ENCODE measurements at places on chromosomes 5 and 9.

GRCh38 chr5:83724001-83724400 is 3.3 kb upstream of the HAPLN1 start:
- no peak for DNase-seq

GRCh38 chr9:100029251-100029650 is 69.5 kb downstream of the ERP44 start:
- no peak for DNase-seq

DNA sequence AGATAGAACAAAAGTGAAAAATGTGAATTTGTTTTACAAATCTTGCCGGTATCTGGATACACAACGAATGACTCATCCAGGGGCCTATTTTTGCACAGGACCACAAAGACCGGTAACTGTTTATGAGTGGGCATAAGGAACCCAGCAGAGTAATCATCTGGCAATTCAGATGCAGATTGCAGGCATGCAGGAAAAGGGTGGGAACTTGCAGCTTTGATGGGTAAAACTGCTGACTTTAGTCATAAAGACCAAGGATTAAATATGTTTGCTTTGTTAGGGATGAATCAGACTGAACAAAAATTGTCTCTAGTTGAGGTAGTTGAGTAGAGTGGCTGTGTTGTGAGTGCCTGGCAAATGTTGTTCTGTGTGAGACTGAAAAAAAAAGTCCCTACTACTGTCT is 309.6 kb upstream of the CCNH start:
- no peak for DNase-seq

DNA sequence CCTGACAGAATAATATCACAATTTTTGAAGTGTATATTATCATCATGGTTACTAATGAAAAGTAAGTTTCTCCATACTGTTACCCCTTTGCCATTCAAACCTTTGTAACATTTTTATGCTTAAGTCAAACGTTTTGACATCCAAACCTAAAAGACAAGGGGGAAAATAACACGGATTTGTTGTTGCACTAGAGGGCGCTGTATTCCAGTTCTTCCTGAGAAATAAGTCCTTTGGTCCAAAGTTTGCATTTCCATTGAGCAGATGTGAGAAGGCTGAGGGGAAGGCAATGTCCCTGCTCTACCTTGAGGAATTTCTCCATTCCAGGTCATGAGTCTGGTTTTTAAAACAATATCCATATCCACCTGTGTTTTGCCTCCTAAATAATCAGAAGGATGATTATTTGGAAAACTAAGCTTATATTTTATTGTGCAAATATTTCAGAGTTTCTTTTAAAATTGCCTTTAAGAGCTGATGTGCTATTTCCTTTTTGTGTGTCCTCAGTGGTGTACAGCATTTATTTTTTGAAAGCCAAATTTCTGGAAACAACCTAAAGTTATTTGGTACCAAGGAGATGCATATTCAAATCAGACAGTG is 9.7 kb downstream of the LECT2 start:
- DNase-seq, result peak; percentile 27

DNA sequence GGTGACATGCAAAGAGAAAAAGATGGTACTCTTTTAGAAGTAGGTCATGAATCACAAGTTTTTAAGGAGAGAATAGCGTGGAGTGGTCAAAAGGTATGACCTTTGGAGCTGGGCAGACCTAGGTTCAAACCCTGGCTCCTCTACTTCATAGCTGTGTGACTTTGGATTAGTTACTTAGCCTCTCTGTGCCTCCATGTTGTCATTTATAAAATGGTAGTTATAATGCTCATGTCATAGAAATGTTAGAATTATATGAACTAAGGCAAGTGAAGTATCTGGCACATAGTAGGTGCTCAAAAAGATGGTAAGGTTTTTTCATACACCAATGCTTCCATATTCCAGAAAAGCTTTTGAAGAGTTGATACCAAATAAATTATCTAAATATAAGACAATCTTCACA is 7.3 kb downstream of the F2R start:
- DNase-seq, result no peak

- DNase-seq, result no peak
Observed at GRCh38 chr9:136287960-136288753, 15.7 kb downstream of the CCDC187 start.

DNA sequence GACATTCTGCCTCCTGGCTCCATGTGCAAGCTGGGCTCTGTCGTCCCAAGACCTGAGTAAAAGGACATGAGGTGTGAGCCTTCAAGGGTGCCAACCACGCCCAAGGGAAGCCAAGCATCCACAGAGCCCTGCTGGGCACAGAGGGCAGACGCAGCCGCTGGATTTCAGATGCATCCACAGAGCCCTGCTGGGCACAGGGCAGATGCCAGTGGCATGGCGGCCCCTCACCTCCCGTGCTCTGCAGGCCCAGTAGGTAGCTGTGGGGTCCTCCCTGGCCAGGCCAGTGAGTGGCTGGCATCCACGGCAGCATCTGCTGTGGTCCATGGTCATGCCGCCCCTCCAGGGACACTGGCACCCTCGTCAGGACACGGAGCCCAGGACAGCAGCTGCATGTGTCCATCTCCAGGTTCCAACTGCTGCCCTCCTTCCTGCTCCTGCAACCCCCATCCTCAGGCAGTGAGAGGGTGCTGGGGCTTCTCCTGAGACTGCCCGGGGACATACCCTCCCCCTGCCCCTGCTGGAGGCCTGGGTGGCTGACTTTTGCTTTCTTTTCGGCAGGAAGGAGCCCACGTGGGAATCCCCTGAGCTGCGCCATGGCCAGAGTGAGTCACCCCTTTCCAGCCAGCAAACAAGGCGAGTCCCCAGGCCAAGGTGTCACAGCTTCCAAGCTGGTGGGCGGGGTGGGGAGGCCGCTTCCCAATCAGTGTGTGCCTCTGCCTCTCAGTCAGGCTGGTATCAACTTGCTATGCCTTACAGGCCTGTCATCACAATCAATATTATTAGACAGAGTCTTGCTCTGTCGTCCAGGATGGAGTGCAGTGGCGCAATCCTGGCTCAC is 4.0 kb upstream of the TRAF2 start:
- no peak for DNase-seq

DNA sequence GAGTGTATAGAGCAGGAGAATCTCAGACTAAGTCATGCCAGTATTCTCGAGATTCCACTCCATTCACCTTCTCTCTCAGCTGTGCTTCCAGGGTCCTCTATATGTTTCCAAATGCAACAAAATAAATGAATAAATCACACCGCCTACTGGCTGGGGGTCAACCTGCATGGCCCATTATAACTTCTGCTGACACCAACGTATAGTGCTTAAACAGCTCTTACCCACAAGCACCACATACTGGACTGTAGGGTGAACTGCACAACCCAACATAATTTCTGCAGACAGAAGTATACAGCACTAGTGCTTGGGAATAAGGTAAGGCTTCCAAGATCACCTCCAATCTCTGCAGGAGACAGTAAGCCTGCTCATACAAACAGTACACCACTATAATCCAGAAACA is 33.1 kb upstream of the HTR4 start:
- DNase-seq, result no peak

GRCh38 chr5:58751222-58751837 is 168.5 kb downstream of the RAB3C start:
- no peak for DNase-seq

- no peak for DNase-seq
Observed at GRCh38 chr5:153991168-153991567, 47.5 kb downstream of the FAM114A2 start.

DNA sequence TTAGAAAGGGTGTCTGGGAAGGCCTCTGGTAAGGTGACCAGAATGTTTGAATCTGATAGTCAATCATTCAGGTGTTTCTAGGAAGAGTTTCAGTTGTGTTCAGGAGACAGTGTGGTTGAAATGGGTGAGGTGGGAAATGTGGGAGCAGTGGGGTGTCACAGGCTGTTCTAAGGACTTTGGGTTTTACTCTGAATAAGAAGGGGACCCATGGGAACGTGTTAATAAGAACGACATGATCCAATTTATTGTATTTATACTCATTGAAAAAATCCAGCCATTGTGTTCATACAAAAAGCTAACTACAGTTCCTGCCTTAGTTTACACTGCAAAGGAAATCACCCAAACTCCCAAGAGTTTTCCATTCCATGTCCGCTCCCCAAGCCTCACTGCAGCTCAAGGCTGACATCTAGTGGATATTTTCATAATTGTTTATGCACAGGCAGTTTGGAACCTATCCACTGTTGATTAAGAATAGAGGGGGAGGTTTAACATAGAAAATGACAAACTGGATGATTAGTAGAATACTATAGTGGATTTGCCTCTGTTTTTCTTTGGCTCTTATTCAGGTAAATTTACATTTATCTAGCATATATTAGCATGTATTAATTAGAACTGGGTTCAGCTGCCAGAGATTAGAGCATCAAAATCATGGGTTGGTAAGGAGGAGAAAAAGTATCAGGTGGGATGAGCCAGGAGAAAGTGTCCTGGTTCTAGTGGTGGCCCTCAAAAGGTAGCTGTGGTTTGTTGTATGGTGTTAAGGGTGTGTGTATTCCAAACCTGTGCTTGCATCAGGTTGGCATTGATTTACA is 17.7 kb downstream of the CAVIN4 start:
- DNase-seq, result no peak

DNA sequence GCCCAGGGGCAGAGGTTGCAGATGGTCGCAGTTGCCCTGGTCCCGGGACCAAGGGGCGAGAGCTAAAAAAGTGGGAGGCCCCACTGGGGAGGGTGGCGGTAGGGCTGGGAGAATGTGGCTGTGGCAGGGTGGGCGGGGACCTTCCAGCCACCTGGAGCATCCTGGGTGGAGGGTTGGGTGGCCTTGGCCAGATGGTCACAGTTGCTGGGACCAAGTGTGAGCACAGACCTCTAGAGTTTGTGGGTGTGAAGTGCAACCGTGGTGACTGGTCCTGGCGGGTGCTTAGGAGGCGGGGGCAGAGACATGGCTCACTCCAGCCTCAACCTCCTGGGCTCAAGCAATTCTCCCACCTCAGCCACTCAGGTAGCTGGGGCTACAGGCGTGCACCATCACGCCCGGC is 5.7 kb upstream of the TRAF2 start:
- no peak for DNase-seq

DNA sequence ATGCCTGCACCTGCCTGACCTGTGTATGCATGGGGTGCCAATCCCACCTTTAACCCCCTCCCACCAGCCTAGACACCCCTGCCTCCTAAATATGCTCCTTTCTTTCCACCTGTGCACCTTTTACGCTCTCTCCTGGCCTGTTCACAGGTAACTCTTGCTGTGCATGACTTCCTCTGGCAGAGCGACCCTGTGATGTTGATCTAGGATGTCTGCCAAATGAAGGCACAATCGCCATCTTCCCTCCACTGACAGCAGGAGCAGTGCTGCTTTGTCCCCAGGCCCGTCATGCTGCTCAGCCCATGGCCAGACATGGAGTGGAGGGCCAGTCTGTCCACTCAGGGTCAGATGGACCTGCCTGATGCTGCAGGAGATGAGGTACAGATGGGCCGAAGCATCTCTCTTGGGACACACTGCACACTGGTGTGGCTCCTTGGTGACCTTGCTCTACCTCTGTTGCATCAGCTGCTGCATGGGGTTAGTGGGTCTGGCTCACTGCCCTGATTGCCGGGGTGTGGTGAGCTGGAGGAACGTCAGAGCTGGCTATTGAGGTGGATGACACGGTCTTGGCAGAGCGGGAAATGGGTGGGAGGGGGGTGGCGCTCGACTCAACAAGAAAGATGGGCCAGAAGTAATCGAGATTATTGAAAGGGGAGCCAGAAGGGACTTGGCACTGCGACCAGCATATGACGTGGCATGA is 101.7 kb upstream of the PITX1 start:
- DNase-seq, result peak; percentile 28

GRCh38 chr9:132672413-132672690 is 2.1 kb downstream of the GTF3C4 start:
- no peak for DNase-seq

DNA sequence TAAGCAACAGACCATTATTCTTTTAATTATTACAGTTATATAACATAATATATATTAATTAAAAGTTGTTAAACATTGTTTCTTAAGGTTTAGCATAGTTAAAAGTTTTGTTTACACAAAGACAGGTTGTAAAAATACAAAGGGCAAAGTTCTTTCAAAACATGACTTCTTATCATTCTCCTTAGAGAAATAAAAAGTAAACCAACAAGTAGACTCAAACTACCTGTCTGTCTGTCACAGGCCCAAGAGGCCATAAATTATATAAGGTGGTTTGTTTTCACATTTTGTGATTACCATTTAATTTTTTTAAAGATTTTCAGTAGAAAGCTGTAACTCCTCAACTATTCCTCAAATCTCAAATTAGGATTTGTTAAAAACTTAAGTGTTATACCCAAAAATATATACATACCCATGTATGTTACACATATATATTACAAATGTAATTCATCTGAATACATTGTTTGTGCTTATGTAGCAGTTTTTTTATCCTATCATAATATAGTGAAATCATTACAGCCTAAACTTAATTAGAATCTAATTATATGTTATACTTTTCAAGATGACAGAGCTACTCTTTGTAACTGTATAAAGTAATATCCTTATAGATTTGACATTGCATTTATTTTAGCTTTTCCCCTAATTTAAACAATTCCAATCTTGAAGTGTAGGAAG is 93.8 kb upstream of the GRHPR start:
- no peak for DNase-seq

DNA sequence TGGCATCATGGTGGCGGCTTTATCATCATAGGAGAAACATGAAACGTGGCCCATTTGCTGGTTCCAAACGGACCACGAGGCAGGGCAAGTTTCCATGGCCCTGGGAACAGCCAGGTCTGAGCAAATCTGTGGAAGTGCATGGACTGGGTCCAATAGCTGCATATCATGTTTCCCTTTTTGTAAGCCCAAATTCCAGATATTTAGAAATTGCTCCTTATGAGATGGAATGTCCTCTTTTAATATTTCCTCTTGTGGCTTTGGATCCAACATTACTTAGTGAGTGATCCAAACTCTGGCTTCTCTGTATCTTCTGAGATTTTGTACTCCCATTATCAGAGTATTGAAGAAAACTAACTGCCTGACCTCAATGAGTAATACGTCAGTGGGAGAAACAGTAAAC is 79.8 kb upstream of the FBXL7 start:
- DNase-seq, result no peak

DNA sequence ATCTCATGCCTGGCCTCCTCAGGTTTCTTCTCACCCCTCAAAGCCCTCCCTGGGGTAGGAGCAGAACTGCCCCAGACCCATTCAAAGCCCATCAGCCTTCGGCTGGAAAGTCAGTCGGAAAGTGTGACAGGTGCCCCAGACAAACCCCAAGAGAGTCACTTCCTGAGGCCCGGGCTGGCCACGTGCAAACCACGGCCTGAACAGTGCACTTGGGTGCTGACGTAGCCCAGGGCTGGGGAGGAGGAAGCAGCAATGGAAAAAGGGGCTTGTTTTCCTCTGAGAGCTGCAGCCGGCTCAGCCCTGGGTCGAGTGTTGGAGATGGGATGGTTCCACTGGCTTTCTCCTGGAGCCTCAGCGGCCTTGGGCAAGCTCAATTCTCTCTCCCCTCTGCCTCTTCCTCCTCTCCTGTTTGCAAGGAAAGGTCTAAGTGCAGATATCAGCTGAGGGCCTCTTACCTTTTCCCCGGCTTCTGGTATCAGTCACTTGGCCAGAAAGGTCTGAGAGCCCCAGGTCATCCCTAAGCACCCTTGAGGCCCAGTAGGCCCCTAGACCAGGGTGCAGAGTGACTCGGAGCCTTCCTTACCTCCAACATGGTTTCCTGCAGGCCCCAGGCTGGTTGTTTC is 5.9 kb upstream of the EGR1 start:
- no peak for DNase-seq
